Epithelial cell of esophagus (primary cell): ENCODE measurements at places on chromosomes 2 and 18.

- no peak for DNase-seq
Measured at GRCh38 chr2:182049372-182050148, 63.9 kb downstream of the PPP1R1C start.

DNA sequence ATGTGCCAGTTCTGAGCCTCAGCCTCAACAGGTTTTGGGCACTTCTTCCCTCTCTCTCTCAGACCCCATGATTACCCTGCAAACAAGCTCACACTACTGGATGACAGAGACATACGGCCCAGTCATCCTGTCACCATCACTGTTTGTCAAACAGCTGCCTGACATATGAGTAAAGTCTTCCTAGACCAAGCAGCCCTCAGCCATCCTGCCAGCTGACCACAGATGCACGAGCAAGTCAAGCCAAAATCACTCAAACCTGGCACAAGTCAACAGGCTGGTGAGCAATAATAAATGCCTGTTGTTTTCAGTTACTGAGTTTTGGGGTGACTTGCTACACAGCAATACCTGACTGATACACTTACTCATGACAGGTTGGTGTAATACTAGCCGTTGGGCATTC lies 75.5 kb upstream of the KLF7 start:
- DNase-seq: peak; percentile 73

DNA sequence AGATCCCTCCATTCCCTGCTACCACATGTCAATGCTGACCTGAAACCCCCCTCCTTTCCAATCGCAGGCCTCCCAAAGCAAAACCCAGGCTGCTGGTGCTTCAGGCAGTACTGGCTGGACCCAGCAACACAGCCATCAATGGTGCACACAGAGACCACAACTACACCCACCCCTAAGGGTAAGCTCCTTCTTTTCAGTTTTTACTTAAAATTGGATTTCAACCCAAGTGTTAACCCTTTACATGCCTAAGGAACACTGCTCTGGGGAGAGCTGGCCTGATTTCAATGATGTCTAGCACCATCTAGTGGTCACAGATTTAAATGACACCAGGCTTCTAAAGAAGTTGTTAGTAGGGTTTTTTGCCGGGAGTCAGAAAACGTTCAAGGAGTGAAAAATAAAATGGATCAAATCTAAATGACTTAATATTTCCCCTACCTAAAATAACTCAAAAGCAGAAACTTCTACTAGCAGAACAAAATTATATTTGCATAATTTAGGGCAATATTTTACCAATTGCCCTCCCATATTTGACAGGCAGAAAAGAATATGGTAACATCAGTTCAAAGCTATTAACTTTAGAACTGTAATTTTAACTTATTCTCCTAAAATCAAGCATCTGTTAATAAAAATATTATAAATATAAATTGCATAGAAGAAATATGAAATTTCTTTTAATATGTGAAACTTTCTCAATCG lies 24.6 kb downstream of the FECH start:
- peak; percentile 59 for DNase-seq

DNA sequence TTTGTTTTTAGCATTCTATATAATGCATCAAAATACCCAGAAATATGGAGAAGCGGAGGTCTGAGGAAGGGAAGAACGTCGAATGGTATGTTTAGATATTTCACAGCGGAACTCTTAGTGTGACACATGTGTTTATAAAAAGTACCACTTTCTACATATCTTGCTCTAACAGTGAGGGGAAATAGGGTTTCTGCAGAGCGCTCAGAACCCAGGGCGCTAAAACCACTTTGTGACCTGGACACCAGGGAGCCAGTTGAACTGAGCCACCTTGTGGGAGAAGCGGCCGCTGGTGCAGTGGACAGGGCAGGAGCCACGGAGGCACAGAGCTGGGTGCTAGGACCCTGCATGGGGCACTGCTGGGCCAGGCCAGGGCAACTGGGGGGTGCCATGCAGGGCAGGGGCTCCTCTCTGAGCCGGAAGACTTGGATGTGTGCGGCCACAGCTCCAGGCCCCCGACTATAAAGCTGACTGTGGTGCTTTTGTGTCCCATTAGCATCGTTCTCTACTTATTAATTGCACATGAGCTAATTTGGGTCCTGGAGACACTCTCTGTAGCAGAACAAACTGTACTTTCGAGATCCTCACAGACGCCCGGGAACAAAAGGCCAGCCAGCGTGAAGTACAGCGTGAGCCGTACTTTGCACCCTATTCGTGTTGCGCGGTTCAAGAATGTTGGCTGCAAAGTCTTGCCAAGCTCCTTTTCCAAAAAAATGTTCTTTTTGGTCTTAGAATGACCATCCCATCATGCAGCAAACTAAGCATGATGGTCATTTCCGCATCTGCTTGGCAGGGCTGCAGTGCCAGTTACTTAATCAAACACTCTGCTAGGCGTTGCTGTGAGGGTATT lies 151.9 kb upstream of the ALKAL2 start:
- DNase-seq: no peak

DNA sequence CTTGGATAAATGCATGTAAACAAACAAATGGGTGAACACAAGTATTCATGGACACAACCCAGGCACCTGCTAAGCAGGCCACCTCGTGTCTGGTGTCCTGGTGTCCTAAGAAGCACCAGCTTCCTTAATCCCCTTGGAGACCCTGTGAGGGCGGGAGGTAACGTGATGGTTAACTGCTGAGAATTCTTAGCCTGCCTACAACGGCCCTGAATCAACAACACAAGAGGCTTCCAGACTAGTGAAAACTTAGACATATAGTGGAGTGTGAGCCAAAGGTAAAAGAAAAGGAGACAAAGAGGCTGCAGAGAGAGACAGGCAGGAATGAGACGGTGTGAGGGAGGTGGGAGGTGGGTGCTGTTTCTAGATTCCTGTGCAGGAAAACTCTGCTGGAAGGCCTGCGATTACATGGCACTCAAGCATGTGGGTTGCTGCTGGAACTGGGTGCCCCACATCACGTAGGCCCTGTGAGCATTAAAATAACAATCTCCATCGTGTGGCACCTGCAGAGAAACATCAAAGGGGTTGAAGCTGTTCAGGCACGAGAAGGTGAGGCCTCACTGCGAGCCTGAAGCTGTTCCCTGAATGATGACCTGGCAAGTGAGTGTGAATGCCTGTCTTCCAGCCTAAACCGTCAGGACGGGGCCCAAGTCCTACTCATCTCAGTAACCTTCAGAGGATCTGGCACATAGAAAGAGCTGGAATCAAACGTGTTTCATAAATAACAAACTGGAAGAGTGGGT lies 64.2 kb downstream of the RPL37A start:
- peak; percentile 68 for DNase-seq

DNA sequence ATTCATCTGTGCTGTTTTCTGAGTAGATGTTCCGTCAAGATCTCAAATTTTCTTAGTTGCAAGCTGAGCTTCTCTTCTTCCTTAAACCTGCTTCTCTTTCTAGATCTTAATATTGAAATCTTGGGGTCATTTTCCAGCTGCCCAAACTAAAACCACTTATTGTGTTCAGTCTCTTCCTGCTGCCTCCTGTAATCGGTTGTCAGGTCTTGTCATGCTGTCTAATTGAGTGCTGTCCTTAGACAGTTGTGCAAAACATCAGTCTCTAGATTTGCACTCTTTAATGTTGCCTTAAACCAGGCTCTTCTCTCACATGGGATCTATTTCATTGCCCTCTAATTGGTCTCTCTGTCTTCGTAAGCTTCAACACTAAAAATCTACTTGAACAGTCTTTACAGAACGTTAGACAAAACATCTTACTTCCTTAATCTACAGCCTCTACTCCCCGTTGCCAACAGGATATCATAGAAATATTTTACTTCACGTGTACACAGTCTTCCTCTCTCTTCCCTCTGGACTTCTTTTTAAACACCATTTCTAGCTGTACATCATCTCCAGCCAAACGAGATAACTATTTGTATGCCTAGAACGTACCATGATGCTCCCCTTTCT lies 34.9 kb downstream of the GPD2 start:
- no peak for DNase-seq

DNA sequence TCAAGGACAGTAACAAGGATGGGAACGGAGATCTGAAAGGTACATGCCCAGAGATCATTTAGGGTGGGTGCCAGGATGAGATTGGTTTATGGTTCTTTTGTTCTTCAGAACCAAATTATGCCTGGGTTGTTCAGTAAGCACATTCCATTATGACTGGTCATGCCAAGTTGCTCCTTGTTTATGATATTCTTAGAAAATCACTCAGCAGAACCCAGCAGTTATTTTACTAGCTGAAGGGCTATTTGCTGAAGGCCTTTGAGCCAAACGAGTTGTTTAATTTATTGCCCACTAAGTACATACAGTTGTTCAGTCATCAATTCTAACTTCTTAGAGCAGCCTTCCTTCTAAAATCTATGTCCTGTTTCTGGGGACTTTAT lies 635 bp downstream of the SLC3A1 start:
- peak; percentile 29 for DNase-seq

GRCh38 chr2:144343145-144343544 lies 176.8 kb downstream of the ZEB2 start:
- DNase-seq: no peak

DNA sequence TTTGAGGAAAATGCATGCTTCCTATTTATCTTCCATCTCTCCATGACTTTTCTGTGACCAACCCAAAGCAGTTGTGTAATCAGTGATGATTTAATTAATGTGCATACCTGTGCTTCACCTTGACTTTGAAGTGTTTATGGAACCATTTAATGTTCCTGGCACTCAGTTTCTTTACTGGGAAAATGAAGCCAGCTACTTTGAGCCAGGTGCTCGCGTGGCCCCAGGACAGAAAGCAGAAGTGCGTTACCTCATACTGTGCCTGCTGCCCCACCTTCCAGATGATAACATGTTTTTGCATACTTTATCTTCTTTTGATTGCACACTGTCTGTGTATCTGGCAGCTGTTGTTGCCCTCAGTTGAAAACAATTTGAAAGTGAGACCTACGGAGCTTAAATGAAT lies 61.3 kb downstream of the PMAIP1 start:
- peak; percentile 76 for DNase-seq

DNA sequence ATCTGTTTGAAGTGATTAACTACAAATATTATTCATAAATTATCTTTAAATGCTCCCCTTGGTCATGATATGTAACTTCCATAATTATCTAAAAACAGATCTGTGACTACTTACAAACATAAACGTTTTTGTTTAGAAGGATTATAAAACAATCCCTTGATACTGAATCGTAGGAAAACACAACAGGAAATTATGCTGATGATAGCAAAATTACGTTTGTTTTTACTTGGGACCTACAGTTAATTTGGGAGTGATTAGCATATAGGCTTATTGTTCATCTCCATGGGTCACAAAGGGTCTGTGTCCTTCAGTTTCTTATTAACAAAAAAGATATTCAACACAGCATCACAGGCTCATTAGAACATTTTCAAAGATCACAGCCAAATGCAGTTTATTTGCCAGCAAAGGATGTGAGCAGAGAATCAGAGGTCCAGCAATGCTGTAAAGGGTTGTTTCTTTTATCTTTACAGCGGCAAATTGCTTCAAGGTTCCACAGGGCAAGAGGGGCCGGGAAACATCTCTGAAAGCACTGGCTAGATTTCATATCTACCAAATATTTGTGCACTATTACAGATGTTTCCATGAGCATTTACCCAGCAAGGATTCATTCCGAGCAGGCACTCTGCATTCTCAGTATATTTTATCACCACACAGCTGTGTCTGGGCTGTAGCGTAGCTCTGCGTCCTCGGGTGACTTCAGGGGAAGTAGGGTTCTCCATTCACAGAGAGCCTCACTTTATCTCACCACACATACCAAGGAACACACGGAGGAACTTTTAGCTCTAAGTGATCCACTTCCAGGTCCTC lies 4.1 kb downstream of the CCDC195 start:
- no peak for DNase-seq

DNA sequence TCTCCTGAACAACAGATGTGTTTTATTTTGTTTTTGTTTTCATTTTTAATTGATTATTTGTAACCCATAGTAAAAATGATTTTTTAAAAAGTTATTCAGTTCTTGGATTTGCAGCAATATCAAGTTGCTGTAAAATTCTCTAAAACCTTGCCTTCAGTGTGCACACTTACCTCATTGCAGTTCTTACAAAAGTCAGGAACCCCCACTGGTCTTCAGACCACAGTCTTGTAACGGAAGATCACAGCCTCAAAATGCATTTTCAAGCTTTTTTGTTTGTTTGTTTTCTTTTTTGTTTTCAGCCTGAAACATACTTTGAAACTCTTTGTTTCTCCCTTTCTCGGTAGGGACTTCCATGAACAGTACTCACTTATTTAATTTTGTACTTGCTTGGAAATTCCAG lies 1012.8 kb upstream of the GYPC start:
- DNase-seq: no peak
